Left ventricle myocardium inferior (tissue), 1 donor: ENCODE measurements at places on chromosomes 7 and 10. TPM values are rescaled to one million over a fixed set of nuclear protein-coding genes. Genes with fewer than 3 reads are reported as not detected.

KIAA1217 gene
- 30.2 TPM for total RNA-seq

OPALIN gene
- total RNA-seq = not detected

PAX4 gene
- not detected for total RNA-seq

H2AZ2 gene
- 265 TPM for total RNA-seq

DNA sequence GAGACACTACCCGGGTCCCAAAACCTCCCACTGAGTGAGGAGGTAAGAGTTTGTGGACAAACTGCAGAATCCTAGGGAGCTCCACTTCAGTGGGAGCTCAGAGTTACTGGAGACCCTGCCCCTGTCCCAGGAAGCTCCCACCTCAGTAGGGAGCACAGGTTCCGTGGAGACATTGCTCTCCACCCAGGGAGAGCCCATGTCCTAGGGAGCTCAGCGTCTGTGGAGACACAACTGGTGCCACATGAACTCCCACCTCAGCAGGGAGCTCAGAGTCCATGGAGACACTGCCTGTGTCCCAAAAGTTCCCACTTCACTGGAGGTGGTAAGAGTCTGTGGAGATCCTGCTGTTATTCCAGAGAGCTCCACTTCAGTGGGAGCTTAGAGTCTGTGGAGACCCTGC, 6.3 kb downstream of the MYO1G start:
- DNase-seq = no peak

- no peak for DNase-seq
Measured at GRCh38 chr7:98049034-98049433, 57.6 kb upstream of the LMTK2 start.

DNA sequence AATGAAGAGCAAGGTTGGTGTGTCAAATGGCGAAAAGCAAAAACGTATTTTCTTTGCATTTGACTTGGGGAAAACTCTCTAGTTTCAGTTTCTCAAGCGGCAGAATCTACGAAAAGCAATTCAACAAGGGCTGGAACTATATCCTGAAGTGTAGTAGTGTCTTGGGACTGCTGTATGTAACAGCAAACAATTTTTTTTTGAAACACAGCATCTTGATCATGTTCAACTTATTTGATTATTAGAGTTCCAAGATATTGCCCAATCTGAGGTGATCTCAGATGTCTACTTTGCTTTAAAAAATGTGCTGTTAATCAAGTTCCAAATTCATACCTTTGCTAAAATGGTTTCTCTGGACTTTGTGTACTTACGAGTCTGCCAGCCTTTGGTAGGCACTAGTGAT, 120.6 kb downstream of the ZWINT start:
- no peak for DNase-seq

GRCh38 chr10:43952760-43953159, 304.1 kb upstream of the ZNF32 start:
- DNase-seq = no peak

GRCh38 chr10:87658321-87658795, 1.3 kb upstream of the PAPSS2 start:
- no peak for DNase-seq

DNA sequence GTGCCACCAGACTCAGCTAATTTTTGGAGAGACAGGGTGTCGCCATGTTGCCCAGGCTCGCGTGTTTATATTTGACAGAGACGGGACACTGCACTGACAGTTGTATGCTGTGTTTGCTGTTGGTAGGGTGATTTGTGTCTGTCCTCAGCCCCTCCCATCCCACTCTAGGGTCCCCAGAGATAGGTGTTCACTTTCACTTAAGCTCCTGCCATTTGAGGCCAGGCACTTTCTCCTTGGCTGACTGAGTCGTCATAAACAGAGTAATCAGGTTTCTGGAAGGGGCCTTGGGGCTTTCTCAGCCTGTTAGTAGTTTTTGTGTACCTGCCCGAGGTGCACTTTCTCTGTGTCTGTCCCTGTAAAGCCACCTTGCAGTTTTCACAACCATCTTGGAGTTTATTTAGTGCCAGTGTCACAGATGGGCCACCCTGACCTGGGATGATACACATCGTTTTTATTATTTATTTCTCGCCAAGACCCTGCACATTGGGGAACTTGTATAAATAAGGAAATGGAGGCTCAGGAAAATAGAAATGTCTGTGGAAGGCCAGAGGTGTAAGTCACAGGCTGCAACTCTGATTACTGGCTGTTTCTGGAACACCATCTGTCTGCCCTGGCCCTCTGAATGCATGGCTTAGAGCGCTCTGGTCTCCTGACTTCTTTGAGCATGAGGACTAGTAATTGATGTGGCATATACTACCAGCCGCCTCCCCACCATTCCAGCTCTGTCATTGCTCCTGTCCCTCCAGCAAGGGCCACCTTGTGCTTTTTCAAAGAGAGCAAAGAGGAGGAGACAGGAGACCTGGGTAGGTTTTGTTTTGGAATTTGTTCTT, 81.9 kb upstream of the PDCD4 start:
- DNase-seq = no peak

GRCh38 chr7:4028221-4028620, 653.9 kb upstream of the FOXK1 start:
- DNase-seq = no peak

DNA sequence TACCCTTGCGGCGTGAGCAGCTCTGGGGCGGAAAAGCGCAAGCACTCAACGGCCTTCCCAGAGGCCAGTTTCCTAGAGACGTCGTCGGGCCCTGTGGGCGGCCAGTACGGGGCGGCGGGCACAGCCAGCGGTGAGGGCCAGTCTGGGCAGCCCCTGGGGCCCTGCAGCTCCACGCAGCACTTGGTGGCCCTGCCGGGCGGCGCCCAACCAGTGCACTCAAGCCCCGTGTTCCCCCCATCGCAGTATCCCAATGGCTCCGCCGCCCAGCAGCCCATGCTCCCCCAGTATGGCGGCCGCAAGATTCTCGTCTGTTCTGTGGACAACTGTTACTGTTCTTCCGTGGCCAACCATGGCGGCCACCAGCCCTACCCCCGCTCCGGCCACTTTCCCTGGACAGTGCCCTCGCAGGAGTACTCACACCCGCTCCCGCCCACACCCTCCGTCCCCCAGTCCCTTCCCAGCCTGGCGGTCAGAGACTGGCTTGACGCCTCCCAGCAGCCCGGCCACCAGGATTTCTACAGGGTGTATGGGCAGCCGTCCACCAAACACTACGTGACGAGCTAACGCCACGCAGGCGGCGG, 12.6 kb downstream of the TRIM8 start:
- no peak for DNase-seq

- DNase-seq = no peak
Measured at GRCh38 chr10:129755158-129755591, 208.9 kb downstream of the EBF3 start.

GRCh38 chr7:2248984-2249694, 7.1 kb downstream of the NUDT1 start:
- DNase-seq = peak; percentile 57

GRCh38 chr10:30862486-30862885, 169.2 kb downstream of the ZNF438 start:
- no peak for DNase-seq
